Kidney capillary endothelial cell (primary cell): ENCODE measurements at places on chromosomes 3 and 15.

- DNase-seq, result no peak
Observed at GRCh38 chr15:71167445-71168165, 52.3 kb downstream of the THSD4 start.

DNA sequence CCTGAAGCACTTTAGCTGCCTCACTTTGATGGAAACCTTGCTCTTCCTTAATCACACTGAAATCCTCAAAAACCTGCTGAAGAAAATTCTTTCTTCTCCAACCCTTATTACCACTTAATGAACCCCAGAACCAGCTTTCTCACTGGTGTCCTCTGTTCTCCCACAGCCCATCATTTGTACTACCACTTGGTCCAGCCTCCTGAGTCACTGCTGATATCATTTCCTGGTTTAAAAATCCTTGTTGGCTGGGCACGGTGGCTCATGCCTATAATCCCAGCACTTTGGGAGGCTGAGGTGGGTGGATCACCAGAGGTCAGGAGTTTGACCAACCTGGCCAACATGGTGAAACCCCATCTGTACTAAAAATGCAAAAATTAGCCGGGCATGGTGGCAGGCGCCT is 418.6 kb upstream of the KCNMB2 start:
- peak; percentile 4 for DNase-seq

DNA sequence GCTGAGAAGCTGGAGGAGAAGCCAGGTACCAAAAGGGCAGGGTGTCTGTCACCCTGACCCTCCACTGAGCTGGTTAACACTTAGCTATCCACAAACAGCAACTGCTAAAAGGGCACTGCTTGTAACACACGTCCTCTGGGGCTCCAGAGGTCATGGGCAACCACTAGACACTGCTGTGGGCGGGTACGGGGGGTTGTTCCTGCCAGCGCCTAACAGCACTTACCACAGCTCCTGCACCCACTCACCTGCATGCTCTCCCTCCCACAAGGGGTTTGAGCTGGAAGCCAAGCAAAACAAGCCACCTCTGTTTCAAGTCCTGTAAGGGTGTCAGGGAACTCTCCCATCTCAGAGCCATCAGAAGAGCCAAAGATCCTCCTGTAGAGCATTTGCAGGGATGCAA is 407.6 kb downstream of the MFSD1 start:
- no peak for DNase-seq

GRCh38 chr15:62816342-62817069 is 226.0 kb upstream of the TPM1 start:
- DNase-seq, result no peak

GRCh38 chr15:45111390-45112142 is 2.4 kb downstream of the DUOX2 start:
- DNase-seq, result no peak

GRCh38 chr3:121665488-121665887 is 4.8 kb upstream of the HCLS1 start:
- DNase-seq, result no peak

DNA sequence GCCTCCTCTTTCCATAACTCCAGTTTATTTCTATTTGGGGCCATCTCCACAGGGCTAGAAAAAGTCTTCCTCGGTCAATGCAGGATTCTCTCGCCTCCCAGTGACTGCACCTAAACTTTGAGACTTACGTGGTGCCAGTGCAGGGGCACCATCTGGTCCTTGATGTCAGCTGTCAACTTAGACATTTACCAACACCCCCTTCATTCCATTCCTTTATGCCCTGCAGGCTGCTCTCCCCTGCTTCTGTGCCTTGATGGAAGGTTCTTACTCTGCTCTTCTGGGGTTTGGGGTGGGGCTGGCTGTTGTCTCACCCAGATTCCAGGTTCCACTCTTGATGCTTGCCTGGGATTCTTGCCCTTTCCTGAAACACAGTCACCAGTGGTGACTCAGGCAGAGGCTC is 101.8 kb downstream of the ST8SIA2 start:
- no peak for DNase-seq

GRCh38 chr3:8516047-8516661 is 14.5 kb downstream of the LMCD1 start:
- no peak for DNase-seq

DNA sequence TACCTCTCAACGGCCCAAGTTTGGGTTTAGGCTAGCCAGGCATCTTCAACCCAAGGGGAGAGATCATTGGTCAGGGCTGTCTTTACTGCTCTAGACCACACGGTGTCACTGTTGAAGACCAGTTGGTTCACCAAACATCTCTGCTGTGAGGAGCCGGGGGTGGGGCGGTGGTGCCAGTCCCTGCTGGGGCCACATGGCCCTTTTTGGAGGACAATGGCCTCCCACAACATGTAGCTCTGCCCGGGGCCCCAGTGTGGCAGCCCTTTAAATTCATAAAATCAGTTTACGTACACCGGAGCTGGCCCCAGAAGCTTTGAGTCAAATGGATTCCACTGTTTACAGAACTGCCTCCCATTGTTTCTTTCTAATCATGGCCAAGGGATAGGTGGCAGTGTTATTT is 19.1 kb upstream of the TM4SF18 start:
- peak; percentile 78 for DNase-seq

- no peak for DNase-seq
Observed at GRCh38 chr3:141231952-141232823, 563 bp downstream of the PXYLP1 start.

DNA sequence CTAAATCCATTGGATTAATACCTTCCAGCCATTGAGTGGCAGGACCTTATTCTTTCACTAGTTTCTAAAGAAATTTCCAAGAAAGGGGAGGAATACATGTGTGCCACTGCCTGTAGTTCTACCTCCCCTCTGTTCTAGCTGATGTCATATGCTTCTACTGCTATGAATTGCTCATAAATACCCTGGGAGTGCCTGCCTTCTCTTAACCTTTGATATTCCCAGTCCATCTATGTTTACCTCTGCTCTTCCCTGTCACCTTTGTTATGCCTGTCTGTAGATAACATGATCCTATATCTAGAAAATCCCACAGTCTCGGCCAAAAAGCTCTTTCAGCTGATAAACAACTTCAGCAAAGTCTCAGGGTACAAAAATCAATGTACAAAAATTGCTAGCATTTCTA is 486.9 kb upstream of the ARRDC4 start:
- no peak for DNase-seq

DNA sequence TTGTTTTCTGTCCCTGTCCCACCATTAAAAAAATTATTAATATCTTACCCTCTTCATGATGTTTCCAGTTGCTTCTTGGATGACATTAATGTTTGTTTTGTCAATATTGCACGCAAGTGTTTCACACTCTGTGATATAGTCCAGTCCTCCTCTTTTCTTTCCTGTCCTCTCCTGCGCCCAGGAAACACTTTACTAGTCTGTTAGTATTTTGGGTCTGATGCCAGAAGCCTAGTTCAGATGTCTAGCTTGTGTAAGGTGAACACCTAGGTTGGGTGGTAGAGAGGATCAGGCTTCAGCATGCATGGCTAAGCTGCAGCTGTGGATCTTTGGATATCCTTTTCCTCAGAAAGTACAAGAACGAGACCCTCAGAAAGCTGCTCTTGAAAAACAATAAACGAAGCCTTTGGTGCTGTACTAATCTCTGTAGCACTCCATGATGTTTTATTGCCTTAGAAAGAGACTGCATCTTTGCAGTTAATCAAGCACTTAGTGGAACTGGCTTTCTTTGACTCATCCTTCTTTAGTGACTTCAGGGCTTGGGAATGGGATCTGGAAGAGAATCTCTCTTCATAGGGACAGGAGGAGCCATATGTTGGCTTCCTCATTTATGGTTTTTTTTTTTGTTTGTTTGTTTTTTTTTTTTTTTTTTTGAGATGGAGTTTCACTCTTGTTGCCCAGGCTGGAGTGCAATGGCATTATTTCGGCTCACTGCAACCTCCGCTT is 253.4 kb downstream of the LPP start:
- DNase-seq, result no peak

DNA sequence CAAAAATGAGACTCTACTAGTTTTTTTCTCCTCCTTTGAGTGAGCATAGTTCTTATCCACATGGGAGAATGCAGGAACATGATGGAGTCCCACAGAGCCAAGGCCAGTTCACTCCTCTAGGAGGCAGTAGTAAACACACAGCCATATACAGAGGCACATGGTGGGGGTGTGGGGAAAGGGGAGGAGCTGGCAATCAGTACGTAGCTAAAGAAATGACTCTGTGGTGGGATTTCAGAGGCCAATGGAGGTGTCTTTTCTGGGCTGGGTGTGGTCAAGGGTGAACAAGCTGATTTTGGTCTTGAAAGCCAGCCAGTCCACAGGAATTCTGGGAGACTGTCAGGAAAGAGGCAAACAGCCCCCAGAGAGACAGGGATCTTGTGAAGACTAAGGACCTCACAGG is 6.6 kb upstream of the RAB11A start:
- DNase-seq, result peak; percentile 63

DNA sequence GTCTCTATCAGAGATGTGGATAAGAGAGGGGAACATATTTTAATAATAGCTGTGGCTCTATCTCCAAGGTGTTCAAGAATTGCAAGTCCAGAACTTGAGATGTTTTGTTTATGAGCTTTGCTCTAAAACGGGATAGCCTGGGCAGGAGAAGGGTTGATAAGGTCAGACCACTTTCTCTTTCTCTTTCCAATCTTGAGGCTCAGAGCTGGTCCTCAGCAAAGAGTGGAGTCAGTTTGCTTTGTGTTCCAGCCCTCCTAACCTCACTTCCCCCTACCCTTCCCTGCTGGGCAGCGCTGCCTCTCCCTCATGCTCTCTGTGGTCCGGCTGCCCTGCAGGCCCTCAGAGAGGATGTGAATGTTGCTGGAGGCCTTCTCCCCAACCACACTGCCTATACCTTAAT is 13.8 kb downstream of the KLHL6 start:
- DNase-seq, result no peak

GRCh38 chr15:62792986-62793751 is 249.4 kb upstream of the TPM1 start:
- DNase-seq, result no peak

DNA sequence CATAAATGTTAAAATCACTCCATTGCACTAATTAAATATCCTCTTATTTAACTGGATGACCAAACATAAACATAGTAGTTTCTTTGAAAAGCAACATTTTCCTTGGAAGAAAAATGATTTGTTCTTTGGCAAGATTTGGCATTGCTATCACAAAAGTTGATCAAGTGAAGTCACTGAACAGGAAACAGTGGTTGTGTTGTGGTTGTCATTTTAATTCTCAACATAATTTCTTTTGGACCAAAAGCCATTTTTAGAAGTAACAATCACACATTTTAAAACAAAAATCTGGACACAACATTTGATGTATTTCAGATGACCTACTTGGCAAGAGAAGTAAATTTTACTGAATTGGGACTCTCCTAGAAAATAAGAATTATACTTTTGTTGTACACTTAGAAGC is 872.3 kb downstream of the ROBO1 start:
- no peak for DNase-seq

DNA sequence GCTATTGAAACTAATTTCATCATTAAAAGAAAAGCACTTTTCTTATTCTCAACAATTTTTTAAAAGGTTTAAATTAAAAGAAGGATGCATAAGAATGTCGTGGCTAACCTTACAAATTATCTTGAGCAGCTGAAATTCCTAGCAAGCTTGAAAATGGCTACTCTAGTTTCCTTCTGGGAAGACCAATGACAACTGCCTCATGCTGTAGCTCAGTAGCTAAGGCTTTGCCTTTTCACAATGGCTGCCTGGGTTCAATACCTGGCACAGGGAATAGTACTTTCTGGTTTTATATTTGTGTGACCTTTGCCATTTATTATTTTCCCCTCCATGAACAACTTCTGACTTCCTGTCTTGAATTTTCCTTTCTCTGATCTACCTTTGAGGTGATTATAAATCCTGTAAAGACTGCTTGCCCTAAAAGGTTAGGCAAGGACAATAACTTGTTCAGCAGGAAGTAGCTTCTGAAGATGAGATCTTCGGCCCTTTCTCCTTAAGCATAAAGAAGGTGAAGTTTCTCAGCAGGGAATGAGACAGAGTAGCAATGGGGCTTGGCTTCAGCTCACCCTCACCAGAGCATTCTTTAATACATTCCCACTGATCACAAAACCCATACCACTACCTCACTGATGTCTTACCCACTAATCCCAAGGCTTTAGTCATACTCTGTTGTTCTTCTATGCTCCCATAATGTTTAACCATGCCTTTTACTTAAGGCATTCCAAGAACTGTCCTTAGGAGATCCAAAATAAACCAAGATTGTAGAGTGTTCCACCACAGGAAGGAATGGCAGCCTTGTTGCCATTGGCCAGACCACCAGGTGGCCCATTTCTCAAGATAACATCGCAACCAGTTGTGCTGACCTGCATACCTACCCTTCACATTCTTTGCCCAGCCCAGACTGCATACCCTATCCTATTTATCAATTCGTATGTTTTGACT is 276.8 kb downstream of the ULK4 start:
- DNase-seq, result no peak

DNA sequence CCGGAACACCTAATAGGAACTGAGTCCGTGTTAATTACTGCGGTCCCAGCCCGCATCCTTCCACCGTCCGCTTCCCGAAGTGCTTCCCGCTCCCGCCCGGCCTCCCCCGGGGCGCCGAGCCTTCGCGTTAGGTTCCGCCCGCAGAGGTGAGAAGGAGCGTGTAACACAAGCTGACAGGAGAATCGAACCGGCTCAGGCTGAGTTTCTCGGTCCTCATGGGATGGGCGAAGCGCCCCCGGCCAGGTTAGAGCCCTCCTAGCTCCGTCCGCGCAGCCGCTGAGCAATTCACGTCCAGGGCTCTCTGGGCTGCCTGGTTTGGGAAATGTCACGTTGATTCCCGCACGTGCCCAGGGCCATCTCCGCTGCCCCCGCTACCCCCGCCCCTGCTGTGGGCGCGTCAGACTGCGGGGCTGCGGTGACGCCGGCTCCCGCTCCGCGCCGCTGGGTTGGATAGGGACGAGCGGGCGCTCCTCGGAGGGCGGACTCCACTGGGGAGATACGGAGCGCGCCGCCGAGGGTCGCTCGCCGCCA is 954 bp downstream of the CLDN11 start:
- DNase-seq, result no peak

- no peak for DNase-seq
Observed at GRCh38 chr3:175093748-175094147, 234.6 kb downstream of the NAALADL2 start.

DNA sequence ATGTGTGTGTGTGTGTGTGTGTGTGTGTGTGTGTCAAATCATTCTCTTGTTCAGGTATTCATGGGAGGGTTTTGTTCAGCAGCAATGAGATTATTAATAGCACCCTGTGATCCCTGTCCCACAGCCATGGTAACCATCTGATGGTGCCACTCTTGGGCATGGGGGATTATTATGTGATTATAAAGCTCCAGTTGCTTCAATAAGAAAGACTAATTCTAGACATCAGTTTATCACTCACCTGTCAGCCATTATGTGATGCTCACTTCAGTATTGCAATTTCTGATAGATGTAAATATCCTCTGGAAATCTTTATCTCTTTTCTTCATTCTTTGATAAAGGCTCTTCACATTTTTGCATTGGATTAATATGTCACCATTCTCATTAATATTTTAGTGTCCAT is 145.9 kb upstream of the POU1F1 start:
- DNase-seq, result no peak

DNA sequence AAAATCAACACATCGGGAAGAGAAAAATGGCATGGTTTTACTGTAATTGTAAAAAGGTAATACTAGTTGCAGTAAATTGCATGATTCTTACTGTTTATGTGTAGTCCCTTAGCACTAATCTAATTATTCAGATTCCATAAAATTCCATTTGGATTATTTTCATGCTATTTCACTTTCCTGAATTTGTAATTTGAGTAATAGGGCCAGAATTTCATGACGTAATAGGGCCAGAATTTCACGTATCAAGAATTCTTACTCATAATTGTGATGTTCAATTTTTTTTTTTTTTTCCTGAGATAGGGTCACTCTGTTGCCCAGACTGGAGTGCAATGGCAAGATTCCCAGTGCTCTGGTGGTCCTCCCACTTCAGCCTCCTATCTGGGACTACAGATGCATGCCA is 2.9 kb upstream of the U2SURP start:
- DNase-seq, result no peak

- DNase-seq, result no peak
Observed at GRCh38 chr3:23867838-23868237, 49.0 kb downstream of the NKIRAS1 start.
